KBM-7 (cell line): ENCODE measurements at places on chromosomes 7 and 10.
A peak's percentile ranks its signal among the peaks of the same experiment; 100 is the strongest.

- peak; percentile 12 for DNase-seq
These were observed 161.7 kb downstream of the CTTNBP2 start for GRCh38 chr7:117711556-117711955.

DNA sequence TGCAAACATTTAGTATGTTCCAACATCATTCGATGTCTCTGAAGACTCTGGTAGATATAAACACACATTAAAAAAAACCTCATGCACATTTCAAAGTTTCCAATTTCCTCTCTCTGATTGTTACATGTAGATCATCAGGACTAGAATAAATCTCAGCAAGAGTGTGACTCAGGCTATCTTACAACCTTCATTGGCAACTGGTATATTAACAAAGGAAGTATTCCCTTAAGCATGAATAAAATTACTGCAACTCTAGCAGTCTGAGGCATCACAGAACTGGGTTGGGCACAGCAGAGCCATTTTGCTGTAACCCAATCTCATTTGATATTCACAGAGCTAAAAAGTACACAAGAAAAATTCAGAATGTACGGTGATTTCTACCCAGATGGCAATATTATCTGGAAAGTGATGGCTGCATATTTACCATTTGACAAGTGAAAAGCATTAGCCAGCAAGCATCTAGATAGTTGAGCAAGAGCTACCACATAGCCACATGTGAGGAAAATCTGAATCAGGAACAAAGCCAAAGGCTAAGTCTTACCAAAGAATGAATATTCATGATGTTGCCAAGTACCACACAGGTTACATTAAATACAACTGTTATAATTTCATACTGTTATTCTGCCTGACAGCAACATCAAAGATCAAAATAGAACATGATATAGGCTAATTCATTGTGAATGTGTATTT is 232.2 kb downstream of the CRPPA start:
- DNase-seq: no peak

DNA sequence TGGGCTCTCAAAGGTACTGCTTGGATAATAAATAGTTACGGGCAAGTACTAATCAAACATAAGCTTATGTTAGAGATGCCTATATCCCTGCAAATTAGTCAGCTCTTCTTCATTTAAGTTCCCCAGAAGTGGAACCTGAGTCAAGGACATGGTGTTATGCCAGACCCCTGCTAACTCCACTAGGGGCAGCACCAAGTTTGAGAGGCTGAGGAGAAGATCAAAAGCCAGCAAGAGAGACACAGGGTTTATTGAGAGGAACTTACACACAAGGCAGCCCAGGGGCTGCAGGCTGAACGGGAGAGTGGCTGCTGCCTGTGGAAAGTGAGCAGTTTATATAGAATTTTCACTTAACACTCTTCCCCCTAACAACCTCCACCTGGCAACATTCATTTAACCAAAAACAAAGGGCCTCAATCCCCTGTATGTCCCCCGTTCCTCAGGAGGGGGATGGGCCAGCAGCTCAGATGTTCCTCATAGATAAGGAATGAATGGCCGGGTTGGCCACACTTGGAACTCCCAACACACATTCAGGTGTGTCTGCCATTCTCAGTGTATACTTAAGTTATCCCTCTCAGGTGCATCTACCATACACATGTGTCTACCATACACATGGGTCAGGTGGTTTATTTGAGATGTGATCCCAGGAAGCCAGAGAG is 62.6 kb upstream of the GHITM start:
- peak; percentile 28 for DNase-seq

GRCh38 chr7:54932818-54933543 is 85.8 kb upstream of the EGFR start:
- DNase-seq: peak; percentile 2

DNA sequence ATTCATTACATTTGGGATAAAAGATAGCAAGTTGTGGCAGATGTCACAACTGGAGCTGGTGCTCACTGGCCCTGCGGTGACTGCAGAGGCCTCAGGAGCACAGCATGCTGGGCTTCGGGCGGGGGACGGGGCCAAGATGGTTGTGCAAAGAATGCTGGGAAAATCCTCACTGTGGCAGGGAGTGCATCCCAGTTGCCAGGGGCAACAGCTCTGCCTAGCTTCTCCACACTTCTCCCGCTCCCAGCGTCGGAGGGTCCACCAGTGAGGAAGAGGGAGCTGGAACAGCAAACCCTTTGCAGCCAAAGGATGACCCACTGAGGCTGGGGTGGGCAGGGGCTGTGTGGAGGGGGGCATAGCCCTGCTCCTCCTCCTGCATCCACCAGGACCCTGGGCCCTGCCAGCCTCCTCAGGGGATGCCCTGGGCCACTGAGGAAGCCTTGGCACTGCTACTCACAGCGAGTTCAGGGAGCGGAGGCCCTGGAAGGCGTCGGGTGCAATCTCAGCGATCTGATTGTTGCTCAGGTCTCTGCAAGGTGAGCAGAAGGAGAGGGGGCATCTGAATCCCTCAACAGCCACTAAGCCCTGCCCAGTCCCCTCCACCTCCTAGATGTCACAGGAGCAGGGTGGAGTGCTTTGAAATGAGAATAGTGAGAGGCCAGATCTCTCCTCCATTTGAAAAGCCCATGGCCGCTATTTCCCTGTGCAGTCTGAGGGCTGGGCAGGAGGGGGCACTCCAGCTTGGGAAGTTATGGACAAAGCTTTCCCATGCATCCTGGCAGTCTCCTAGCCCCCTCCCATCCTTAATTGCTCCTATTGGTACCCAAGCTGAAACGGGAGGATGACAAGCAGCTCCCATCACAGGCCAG is 126.5 kb downstream of the SLIT1 start:
- DNase-seq: no peak

DNA sequence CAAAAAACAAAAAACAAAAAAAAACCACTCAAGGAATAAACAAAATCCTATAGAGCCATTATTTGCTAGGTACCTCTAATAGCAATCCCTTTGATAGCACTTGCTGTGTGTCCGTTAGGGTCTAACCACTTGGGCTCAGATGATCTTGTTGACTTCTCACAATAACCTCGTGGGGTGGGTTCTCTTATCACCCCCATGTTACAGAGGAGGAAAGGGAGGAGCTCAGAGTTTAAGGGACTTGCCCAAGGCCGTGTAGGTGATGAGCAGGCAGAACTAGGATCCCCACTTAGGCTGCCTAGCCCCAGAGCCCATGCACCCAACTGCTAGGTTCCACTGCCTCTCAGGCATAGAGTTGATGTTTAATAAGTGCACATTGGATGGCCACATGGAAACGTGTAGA is 131.1 kb downstream of the CAMK1D start:
- no peak for DNase-seq

GRCh38 chr7:152085131-152085530 is 59.7 kb downstream of the GALNT11 start:
- no peak for DNase-seq

- no peak for DNase-seq
These were observed 103.0 kb downstream of the COBL start for GRCh38 chr7:51213618-51214017.

DNA sequence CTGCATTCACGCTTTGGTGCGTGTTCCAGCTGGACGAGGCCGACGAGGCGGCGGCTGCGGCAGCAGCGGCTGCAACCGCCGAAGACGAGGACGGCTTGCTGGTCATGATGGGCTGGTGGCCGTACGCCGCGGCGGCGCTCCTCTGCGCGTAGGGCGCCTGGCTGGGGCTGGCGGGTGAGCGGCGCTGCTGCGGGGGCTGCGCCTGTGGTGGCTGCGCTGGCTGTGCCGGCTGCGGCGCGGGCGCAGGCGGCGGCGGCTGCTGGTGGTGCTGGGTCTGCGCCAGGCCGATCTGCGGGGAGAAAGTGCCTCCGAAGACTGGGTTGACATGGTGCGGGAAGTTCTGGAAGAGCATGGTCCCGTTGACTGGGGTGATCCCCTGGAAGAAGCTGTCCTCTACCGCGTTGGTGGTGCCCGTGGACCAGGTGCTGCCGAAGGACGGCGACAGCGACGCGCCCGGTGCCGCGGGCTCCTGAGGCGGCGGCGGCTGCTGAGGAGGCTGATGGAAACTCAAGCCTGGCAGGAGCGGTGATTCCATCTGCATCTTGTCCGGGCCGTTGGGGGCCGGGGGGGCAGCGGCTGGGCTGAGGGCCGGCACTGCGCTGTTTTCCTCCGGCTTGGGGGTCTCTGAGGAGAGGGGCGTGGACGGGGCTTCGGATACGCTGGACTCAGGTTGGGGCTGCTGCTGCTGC is 51.1 kb downstream of the CPEB3 start:
- peak; percentile 65 for DNase-seq

DNA sequence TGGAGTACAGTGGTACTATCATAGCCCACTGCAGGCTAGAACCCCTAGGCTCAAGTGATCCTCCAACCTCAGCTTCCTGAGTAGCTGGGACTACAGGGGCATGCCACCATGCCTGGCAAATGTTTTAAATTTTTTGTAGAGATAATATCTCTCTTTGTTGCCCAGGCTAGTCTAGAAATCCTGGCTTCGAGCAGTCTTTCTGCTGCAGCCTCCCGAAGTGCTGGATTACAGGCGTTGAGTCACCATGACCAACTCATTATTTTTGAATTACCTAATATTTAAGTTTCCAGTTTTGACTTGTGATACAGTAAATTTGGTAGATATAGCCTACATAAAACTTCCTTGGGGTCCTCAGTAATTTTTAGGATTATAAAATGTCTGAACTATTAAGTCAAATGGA is 74.1 kb downstream of the RUNDC3B start:
- no peak for DNase-seq

DNA sequence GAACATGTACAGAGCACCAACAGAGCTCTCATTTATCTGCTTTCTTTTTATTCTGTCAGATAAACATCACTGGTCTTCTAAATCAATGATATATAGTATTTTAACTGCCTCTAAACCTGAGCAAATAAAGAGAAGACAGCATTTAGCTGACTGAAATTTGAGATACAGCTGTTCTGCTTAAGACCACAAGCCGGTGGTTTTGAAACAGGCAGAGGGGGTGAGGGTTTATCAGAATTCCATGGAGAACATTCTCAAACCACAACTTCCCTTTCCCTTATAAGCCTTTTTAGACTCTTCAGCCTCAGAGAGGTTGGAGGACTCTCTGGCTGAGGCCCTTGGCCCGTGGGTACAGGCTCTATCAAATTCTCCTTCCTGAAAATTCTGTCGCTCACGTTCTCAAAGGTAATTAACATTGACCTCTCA is 87.4 kb upstream of the RSU1 start:
- peak; percentile 94 for DNase-seq

DNA sequence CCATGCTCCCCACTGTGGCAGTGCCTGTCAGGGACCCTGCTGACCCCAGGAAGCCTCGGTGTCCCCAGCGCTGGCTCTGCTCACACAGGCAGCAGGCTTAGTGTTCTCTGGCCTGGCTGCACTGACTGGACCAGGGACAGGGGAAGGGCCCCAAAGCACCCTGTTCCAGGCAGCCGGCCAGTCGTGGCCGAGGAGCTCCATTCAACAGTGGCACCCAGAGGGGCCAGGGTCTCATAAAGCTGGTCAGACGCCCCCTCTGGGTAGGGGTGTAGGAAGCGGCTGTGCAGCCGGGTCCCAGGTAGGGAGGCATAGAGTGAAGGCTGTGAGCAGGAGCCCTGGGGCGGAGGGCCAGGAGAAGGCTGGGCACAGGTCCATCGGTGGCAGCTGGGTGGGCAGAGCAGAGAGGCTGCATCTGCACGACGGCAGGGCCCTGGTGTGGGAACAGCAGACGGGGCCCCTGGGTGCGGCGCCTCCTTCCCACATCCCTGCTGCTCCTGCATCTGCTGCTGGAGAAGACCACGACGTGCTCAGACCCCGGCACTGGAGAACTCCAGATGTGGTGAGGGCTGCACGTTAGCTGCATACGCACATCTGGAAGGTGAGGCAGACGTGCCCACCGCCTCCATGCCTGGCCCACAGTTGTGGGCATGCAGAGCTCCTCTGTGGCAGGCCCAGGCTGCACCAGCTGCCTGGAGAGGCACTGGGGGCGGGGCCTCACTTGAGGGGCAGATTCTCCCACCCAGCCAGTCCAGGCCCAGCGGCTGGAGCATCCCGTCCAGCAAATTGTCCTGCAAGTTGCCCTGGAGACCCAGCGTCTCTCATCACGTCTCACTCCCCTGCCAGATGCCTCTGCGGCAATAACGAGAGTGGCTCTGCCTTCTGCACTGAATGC is 25.1 kb downstream of the MNX1 start:
- no peak for DNase-seq

DNA sequence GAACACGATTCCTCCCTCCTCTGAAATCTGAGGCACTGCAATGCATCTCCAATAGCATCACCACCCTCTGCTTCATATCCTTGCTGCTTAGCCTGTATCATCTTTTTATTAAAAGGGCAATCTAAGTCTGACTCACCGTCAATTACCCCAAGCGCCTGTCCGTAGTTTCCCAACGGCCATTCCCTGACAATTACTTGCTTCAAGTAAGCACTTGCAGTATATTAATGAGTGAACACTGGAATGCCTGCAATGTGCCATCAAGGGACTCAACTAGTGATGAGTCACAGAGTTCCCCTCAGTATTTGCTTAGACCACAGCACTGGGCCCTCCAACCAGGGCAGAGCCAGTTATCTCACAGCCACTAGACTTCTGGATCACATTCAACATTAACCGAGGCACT is 19.5 kb upstream of the PPP1R3C start:
- DNase-seq: no peak

DNA sequence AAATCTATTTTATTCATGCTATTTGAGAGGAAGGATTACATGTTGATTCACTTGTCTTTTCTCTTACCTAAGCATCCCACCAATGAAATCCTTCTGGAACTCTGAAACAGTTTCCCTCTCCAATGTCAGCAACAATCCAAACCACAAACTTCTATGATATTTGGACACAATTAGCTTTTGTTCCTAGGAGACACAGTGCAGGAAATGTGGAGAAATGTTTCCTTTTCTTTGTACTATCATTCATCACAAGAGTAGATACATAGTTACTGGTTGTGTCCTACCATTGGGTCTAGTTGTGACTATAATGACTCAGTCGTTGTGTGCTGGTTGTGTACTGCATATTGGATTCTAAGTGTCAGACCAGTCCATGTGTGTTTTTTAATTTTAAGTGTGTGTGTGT is 156.8 kb upstream of the MAGI2 start:
- no peak for DNase-seq

- no peak for DNase-seq
These were observed 19.8 kb upstream of the CLDN12 start for GRCh38 chr7:90383422-90383821.

GRCh38 chr10:118592675-118593330 is 2.6 kb downstream of the PRLHR start:
- DNase-seq: no peak

DNA sequence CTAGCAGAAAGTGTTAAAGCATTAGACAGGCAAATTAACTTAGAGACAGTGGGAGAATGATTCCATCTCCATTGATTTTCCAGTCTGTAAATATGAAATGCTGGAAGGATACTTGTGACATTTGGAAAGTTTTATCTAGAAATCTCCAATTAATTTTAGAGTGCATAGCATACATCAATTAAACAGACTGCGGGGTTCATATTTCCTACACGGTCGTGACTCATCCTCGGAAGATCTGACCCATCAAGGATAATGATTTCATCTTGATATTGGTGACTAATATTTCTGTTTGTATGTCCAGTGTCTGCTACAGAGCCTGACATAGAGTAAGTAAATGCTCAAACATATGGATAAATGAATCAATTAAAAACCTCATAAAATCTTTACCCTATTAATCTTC is 474.9 kb downstream of the KCNMA1 start:
- DNase-seq: no peak
